ENCODE measurements at places on chromosomes 1 and 21. TPM values are rescaled to one million over a fixed set of nuclear protein-coding genes. Genes with fewer than 3 reads are reported as not detected.

The STK40 gene
- 40.7 TPM for polyA plus RNA-seq

The WARS2 gene
- polyA plus RNA-seq: 14.7 TPM

The ADORA3 gene
- polyA plus RNA-seq: 1.1 TPM

The SEC22B gene
- 47.4 TPM for polyA plus RNA-seq

The CLDN17 gene
- not detected for polyA plus RNA-seq

The KRTAP7-1 gene
- polyA plus RNA-seq: not detected

The CLCNKB gene
- polyA plus RNA-seq: 63.6 TPM

The RNF186 gene
- polyA plus RNA-seq: 0.12 TPM

DNA sequence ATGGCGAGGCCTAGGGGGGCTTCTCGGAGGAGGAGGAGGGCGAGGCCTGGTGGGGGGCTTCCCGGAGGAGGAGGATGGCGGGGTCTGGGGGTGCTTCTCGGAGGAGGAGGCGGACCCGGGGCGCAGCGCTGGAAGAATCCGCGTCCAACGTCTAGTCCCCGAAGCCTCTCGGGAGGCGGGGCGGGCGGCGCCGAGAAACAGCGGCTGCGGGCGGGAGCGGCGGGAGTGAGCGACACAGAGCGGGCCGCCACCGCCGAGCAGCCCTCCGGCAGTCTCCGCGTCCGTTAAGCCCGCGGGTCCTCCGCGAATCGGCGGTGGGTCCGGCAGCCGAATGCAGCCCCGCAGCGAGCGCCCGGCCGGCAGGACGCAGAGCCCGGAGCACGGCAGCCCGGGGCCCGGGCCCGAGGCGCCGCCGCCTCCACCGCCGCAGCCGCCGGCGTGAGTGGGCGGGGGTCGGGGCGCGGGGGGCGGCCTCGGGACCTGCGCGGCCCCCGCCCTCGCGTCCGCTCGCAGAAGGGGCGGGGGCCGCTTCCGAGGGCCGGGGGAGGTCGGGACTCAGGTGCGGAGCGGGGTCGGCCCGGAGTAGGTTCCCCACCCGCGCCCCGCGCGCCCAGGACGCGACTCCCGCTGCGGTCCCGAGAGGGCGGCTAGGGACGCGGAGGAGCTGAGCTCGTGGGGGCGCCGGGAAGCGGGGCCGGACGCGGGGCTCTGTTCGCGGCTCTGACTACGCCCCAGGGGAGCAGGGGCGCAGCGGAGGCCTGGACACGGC is at the start of gene KLHL17:
KLHL17 (plus strand) TSS at position 222 of the 769 bp plus-strand sequence; CDS start at position 332, 110 bp downstream.
- no peak for DNase-seq

DNA sequence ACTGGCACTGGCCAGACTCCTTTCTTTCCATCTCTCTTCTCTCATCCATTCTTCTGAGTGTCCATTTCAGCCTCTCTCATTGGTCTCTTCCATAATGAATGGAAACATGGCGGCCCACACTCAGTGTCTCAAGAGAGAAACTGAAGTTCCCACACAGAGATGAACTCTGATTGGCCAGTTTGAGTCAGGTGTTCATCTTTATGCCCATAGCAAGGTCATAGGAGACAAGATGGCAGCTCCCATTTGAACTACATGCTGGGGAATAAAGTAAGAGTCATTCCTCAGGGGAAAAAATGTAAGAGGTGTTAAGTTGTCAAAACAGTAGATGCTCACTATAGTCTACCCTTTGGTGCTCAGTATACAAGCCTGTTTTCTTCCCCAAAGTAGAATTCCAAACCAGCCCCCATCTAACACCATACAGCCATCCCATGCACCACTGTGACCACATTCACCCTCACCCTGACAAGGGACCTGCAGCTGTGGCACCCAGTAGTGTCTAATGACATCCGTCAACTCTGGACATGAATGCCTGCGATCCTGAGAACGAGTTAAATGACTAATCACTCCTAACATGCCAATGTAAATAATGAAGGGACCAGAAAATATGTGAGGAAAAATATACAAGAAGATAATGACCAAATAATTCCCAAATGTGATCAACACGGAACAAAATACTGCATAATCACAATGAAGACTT is 12.4 kb downstream of the CDA start:
- DNase-seq: no peak

DNA sequence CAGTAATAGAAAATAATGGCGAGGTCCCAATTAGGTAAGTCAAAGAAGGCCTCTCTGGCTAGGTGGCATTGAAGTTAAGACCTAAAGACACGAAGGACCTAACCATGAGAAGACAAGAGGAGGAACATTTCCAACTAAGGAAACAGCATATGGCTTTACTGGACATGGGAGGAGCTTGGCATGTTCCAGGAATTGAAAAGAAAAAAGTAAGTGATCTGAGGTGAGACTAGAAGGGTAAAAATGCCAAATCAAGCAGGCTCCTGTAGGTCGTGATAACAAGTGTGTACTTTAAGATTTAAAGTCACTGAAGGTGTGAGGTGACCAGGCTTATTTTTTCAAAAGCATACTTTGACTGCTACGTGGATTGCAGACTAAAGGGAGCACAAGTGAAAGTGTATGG is 13.4 kb upstream of the CLCC1 start:
- no peak for DNase-seq

DNA sequence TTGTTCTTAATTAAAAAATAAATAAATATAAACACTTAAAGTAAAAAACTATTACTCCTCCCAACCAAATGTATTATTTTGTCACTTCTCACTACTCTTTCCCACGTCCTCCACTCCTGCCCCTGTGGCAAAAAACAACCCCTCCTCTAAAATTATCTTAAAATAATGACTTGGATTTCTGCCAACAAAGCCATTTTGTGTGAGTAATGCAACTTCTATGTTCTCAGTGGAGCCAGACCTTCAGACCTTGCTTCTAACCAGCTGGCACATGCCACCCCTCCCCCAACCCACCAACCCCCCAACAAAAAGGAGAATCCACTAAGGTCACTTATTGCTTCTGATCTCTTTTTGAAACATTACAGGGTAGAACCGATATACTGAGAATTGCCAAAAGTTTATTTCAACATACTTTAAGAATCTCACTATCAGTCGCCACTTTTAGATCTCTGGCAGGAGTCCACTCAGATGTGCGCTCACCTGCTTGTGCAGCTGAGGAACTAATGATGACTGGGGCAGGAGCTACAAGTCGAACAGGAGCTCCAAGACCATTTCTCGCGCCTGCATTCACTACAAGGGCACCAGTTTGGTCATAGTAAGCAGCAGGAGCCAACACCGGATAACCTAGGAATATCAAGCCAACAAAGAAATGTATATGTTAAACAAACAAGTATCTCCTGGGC is 58.3 kb upstream of the SDC3 start:
- DNase-seq: peak; percentile 33

GRCh38 chr1:209208648-209209047 is 374.9 kb upstream of the CAMK1G start:
- no peak for DNase-seq

- no peak for DNase-seq
Measured at GRCh38 chr1:27886353-27886679, 14.0 kb downstream of the THEMIS2 start.

DNA sequence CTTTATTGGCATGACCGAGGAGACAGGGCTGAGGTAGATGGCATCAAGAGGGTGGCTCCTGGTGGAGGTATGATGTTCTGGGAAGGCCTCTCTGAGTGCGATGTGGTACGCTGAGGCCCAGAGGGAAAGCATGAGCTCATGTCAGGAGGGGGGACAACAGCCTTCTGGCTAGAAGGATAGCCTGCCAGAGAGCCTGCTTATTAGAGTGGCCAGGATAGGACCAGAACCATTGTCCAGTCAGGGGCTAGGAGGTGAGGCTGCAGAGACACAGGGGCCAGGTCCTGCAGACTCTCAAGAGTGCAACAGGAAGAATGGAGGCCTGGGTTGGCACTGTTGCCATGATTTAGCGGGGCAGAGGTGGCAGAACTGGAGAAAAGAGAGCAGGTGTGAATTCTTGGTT is 7.3 kb downstream of the ADARB1 start:
- no peak for DNase-seq

- no peak for DNase-seq
Measured at GRCh38 chr21:34967509-34968289, 81.4 kb downstream of the RUNX1 start.

DNA sequence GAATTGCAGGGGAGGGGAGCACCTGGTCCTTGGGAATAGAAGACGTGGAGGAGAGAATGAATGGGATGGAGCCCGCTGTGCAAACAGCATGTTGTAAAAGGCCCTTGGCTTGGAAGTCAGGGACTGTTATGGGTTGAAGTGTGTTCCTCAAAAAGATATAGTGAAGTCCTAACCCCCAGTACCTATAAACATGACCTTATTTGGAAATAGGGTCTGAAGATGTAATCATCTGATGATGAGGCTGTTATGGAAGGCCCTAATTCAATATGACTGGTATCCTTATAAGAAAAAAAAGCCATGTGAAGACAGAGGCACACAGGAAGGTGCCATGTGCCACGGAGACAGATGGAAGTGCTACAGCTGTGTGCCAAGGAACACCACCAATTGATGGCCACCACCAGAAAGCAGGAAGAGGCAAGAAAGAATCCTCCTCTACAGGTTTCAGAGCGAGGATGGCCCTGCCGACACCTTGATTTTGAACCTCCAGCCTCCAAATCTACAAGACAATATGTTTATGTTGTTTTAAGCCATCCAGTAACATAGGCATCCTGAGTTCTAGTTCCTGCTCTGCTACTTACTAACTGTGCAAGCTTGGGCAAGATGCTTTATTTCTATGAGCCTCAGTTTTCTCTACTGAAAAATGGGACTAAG is 51.2 kb downstream of the LRRN2 start:
- no peak for DNase-seq

DNA sequence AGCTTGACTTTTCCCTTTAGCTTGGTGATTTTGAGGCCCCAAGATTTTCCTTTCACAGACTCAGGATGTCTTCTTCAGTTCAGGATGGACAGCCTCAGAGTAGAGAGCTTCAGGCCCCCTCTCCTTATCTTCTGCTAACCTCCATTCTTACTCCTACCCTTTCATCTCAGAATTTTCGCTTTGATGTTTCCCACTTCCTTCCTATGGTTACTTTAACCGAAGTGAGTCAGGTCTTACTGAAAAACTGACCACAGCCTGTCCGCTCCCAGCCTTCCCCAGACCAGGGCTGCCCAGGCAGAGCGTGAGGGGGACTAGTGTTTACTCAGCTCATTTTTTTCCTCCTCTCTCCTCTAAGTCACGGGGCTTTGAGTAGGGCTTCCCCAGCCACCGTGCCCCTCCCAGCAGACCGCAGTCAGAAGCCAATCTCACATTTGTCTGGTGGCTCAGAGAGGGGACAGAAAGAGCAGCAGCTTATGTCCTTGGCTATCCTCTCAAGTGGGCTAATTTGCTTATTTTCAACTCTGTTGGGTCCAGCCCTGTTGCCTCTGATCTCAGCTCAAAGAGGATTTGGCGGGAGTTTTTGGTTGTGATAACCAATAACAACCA is 4.2 kb upstream of the IL19 start:
- no peak for DNase-seq

DNA sequence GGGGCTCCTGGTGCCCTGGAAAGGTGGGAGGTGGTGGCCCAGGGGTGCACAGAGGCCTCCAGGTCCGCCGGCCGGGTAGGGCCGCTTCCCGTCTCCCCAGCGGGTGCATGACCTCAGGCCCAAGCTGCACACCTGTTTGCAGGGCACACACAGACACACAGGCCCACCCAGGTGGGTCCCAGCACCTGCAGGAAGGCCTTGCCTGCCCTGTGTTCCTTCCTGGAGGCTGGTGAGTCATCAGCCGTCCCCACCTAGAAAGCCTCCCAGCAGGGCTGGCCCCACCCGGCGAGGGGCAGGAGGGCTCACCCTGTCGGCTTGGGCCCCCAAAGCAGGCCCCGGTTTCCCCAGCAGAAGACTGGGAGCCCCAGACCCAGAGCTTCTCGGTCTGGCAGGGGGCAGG is 23.6 kb upstream of the TTLL10 start:
- DNase-seq: no peak

DNA sequence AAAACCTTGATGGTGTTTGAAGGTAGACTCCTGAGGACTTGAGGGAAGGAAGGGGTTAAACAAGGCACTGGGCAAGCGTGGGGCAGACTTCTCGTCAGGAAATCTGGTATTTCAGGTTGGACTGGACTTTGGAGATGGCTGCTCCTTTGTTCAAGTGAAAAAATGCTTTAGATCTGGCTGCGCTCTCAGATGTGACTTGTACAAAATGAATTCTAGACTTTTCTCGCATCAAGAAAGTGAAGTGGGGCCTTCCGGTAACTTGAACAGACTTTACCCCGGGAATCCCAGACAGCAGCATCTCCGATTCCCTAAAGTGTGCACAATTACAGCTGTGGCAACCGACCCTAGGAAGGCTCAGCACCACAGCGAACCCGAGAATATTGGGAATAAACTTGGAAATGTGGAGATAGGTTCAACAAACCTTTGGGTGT is 44.3 kb upstream of the ERRFI1 start:
- peak; percentile 46 for DNase-seq

DNA sequence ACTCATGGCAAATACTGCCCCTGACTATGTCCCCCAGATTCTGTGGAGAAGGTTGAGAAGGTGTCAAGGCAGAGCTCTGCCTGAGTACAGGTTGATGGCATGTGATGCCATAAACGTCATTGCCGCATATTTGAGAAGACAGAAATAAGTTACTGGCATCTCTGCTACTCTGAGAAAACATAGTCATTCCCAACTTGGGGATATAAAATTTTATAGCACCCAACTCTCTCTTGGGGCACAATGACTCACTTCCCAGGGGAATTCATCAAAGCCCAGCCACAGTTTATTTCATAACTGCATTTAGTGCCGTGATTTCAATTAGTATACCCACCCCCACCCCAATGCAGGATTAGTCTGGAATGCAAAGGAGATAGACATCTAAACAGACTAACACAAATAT is 101.9 kb upstream of the TNR start:
- DNase-seq: no peak

Data from left renal pelvis (tissue), 4 donors.